ENCODE measurements at places on chromosomes 6 and 20.

- DNase-seq, result no peak
These were observed 16.6 kb downstream of the HLA-F start for GRCh38 chr6:29739882-29740261.

DNA sequence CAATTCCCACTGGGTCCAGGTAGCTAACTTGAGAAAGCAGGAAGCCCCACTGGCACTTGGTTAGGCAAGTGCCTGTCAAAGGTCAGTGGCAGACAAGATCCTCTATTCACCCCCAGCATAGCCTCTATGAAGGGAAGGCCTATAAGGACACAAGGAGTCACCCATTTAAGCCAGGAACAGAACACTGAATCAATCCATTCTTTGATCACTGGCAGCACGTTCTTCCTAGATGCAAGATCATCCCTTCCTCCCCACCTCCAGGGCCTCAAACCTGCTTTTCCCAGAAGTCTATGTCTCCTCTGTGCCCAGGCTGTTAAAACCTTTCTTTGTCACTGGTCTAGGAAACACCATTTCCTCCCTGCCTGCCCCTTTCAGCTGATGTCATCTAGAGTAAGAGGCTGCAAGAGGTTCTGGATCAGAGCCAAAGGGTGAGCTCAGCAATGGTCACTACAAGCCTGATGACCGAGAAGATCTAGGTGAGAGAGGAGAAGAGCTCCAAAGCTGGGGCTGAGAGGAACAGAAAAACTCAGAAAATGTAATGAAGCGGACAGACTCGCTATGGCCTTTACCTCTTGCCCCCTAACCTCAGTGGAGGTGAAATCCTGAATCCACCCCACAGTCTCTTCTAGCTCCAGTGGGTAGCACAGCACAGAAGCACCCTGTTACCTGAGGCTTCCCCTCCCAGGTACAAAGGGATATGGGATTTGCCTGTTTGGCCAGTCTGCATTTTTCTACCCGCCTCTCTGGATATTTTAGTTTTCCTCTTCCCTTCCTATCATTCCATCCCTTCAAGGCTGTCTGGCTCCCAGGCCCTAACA lies 1.8 kb downstream of the GTPBP2 start:
- DNase-seq, result no peak

DNA sequence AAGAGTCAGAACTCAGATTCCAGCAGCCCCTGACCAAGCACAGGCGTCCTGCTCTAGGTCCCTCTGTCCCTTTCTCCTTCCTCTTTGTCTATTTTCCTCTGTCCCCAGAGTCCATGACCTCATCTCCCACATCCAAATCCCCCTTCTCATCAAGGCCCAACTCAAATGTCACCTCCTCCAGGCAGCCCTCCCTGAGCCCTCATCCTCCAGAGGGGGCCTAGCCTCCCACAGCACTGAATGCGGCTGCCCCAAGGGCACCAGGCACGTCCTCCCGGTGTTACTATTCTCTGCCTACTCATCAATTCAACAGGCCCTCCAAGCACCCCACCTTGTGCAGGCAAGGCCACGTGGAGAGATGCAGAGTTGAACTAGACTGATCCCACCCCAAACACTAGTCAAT lies 49.7 kb downstream of the GRM4 start:
- no peak for DNase-seq

DNA sequence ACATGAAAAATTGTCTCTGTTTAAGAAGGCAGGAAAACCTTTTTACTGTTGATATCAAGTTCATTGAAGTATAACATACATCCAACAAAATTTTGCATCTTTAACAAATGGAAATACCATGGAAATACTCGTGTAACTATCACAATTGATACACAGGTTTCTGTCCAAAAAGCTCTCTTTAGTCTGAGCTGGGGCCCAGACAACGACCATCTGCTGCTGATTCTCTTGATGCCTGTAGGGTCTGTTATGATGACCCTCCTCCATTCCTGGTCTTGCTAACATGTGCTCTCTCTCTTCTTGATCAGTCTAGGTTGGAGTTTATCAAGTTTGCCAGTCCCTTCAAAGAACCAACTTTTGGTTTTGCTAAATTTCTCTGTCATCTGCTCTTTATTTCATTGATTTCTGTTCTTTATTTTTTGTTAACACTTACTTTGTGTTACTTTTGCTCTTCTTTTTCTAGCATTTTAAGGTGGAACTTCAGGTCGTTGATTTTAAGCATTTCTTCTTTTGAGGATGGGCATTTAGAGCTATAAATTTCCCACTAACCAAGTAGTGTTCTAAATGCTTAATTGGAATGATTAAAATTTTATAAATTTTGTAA lies 116.8 kb downstream of the PSMB1 start:
- no peak for DNase-seq

GRCh38 chr6:12962987-12963386 lies 246.4 kb downstream of the PHACTR1 start:
- DNase-seq, result no peak

GRCh38 chr20:23233341-23233740 lies 117.2 kb upstream of the NXT1 start:
- no peak for DNase-seq

DNA sequence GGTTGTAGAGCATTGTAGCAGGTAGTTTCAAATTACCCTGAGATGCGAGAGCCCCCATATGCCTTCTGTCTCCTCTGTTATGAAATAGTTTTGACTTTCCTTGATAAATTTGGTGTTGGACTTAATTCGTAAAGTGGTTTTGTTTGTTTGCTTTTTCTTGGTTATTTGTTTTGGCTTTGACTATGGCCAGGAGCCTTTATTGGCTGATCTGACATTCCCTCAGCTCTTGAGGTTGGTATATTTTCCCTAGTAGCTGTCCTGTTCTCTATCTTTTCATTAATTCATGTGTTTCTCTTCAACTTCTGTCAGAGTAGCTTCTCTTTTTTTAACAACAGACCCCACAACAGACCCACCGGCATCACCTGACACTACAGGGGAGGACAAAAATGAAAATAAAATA lies 457.4 kb upstream of the MANEA start:
- no peak for DNase-seq

- no peak for DNase-seq
These were observed 107.1 kb downstream of the CDYL start for GRCh38 chr6:4883298-4883697.

DNA sequence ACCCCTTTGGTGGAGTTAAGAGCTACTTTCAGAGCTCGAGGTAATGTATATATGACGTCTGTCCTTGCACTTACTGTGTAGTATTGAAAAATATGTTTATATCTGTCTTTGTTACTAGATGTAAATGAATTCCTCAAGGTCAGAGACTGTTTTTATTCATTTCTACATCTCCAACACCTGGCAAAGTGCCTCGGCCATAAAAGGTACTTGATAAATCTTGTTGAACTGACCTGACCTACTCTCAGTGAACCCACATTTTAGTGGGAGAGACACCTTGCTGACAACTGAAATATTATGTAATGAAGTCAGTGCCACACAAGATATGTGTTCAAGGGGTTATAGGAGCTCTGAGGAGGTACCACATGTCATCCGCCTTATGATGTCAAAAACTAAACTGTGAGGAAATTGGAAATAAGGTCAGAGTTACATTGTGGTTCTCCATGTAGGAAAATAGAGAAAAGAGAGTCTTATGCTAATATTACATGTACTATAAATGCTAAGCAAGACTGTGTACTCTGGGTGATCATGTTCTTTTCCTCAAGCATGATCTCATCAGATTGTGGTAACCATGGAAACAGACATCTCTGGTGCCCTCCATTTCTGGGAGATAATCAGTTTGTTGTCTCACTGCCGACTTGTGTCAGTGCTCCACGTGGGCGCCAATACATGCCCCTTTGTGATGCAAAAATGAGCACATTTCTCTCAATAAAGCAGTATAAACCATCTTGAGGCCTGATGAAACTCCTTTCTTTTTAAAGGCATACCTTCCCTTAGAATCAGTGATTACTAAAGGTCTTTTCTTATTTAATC lies 5.7 kb upstream of the TMEM30A start:
- no peak for DNase-seq

DNA sequence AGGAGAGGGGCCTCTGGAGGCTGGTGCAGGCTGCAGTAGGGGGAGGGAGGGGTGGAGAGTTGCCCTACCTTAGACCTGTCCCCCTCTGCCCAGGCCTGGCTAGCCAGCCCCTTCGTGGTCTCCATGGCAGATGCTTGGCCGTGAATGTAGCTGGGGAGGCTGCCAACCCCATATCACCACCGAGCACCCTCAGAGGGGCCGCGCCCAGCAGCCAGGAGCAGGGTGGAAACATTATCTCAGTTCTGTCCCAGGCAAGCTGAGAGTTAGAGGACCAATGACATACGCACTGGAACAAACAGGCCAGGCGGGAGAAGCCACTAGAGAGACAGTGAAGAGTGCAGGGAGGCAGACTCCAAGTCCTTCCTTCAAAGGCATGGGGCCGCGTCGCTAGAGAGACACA lies 66.5 kb downstream of the LRFN2 start:
- no peak for DNase-seq

GRCh38 chr20:64106435-64106961 lies 867 bp downstream of the NPBWR2 start:
- DNase-seq, result no peak

GRCh38 chr6:1597924-1598323 lies 11.8 kb upstream of the FOXC1 start:
- no peak for DNase-seq

DNA sequence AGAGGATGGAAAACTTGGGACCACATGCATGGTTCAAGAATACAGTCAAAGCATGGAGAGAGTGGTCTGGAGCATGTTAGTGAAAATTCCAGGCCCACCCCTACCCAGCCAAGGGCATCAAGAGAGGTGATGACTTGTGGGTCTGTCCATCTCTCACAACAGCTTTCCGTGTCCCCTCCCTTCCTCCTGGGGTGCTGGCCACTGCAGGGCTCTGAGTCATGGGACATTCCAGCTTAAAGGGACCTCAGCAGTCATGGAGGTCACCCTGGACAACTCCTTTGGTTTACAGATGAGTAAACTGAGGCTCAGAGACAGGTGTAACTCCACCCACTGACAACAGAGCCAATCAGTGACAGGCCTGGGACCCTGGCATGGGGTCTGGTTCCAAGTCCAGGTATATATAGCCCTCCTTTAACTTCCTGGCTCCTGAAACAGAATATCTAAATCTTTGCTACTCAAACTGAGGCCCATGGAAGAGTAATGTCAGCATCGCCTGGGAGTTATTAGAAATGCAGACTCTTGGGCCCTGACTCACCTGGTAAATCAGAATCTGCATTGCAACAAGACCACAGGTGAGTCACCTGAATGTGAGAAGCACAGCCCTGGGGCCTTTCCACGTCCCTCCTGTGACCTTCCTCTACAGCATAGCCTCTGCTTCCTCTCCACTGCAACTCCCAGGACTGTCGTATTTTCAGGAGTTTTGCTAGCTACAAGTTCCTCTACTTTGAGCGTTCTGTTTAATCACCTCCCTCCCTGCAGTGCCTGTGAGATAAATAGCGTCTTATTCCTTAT lies 170.2 kb downstream of the ZDHHC14 start:
- DNase-seq, result no peak

- no peak for DNase-seq
These were observed 232.5 kb upstream of the ASCC3 start for GRCh38 chr6:101113468-101114260.

DNA sequence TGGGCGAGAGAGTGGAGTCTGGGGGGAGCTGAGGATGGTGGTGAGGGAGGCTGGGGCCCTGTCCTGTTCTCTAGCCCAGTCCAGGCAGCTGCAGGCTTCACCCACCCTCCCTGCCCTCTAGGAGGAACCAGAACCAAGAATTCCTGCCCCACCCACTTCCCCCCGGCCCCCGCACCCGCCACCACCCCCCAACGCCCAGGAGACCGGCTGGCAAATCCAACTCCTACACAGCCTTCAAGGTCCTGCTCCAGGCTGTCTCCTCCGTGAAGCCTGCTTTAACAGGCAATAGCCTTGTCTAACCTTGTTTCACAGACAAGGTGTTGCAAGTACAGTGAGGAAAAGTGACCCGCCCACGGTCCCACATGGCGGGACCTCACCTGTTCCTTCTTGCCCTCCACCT lies 2.4 kb downstream of the SPDEF start:
- DNase-seq, result no peak

- no peak for DNase-seq
These were observed 906 bp upstream of the FOXP4 start for GRCh38 chr6:41545247-41545702.

DNA sequence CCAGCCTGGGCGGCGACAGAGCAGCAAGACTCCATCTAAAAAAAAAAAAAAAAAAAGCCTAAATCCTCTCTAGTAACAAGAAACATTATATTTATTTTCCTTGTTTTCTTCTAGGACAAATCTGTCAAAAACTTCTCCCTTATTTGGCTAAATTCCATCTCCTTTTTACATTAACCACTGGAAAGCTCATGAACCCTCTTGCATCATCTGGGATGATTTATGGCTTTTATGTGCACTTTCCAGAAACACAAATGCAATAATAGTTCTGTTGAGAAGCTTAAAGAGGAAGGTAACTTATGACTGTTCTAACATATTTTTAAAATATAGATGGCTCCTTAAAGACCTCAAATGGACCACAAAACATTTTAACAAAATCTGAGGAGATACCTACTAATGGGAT lies 526.1 kb upstream of the SPTLC3 start:
- no peak for DNase-seq

DNA sequence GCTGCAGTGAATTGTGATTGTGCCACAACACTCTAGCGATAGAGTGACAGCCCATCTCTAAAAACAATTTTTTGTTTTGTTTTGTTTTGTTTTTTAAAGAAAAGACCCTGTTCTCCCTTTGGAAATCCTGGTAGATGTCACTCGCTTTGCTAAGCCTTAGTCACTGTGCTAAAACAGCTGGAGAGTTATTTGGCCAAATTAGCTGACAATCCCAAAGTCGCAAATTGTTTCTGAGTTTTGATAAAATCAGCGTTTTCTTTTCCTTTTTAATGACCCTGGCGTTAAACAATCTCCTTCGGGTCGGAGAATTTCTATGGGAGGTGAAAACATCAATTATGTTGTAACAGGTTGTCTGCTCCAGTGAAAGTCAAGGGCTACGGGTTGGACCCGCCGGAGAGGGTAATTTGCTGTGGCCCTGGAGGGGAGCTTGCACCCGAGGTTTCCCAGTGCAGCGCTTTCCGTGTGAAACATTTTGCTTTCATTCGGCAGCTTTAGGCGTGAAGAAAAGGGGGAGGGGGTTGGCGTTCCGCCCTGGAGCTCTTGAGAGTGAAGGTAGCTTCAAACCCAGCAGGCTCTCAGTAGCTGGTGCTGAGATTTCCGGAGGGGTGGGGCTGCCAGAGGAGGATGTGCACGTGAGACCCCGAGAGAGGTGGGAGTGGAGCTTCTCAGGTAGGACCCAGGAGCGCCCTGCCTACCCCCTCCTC lies 296.6 kb downstream of the PHACTR1 start:
- no peak for DNase-seq

DNA sequence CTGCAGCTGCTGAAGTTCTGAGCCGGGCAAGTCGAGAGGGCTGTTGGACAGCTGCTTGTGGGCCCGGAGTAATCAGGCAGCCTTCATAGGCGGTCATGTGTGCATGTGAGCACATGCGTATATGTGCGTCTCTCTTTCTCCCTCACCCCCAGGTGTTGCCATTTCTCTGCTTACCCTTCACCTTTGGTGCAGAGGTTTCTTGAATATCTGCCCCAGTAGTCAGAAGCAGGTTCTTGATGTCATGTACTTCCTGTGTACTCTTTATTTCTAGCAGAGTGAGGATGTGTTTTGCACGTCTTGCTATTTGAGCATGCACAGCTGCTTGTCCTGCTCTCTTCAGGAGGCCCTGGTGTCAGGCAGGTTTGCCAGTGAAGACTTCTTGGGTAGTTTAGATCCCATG lies 21.2 kb upstream of the MAPK13 start:
- DNase-seq, result no peak
